ENCODE measurements at places on chromosomes 2 and 18.

DNA sequence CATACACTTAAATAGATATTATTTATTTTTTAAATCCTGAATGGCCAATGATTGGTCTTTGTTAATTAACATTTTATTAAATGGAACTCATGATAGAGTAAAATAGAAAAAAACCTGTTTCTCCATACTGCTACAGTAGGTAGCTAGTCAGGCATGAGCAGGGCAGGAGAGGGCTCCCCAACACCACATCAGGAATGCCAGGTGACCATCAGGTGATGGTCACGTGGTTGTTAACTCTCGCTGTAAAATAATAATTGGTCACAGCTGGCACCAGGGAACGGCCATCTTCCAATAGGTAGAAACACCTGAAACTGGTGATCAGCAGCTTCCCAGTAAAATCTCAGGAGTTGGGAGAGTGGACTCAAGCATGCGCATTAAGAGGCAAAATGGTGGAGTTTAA is 172.2 kb downstream of the MEIS1 start:
- no peak for DNase-seq

- no peak for DNase-seq
These were observed 35.4 kb downstream of the AAK1 start for GRCh38 chr2:69608109-69608508.

DNA sequence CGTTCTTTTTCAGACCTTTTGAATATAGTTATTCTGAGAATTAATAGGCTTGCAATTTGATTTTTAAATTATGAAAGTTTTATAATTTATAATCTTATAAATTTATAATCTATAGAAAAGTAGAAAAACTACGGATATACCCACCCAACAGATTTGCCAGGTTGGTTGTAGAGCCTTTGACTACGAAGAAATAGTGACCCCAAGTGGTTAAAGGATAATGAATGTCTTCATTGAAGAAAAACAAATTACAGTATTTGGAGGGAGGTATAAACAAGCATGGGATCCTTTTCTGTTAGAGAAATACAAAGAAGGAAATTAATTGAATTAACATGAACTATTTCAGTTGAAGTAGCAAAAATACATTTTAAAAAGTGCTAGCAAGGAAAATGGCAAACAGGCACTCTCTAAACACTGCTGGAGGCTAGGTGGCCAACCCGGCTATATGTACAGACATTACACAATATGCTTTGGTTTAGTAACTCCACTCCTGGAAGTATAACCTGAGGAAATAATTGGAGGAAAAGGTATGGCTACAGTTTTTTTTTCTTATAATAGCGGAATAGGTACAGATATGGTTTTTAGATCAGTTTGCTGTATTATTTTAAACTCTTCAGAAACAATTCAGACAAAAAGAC is 110.9 kb downstream of the MIB1 start:
- peak; percentile 21 for DNase-seq

GRCh38 chr2:224584785-224585210 is 365 bp downstream of the CUL3 start:
- peak; percentile 54 for DNase-seq

DNA sequence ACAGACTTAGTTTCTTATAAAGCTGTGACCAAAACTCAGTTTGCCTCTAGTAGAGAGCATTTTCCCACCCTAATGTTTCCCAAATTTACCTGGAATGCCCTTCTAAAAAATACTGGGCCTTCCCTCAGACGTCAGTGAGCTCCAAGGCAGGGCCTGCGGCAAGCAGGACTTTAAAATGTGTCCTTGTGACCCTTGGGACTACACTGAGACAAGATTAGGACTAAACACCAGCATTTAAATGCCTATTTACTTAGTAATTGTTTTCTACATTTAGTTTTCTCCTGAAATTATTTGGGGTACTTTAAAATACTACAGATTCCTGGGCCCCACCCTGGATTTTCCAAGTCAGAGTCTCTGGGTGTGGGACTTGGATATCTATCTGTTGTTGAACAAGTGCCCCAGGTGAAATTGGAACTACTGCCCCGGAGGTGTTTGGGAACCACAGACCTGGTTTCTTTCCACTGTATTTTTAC is 14.3 kb downstream of the GATA6 start:
- no peak for DNase-seq

DNA sequence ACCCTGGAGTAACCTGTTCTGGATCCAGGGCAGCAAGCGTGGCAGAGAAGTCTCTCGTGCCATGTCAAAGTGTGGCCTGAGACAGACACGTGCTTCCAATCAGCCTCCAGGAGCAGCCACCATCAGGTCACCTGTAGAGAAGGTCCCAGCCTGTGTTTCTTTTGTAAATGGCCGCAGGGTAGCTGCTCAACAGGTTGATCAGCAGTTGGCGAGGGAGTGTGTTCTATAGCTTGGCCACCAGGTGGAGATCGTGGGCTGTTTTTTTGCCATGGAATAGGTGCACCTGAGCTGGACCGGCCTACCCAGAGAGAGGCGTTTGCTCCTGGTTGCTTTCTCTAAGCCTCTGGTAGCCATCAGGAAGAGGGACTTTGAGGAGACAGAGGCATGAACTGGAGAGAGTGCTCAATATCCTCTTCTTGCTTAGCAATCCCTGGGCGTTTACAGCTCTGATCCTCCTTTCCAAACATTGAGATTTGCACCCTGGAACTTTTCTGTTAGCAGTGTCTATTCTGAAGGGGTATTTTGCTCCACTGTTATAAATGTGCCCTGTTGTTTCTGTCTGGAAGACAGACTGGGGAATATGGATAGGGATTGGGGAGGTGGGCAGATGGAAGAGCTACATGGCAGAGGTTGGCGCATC is 34.2 kb upstream of the EN1 start:
- peak; percentile 64 for DNase-seq

DNA sequence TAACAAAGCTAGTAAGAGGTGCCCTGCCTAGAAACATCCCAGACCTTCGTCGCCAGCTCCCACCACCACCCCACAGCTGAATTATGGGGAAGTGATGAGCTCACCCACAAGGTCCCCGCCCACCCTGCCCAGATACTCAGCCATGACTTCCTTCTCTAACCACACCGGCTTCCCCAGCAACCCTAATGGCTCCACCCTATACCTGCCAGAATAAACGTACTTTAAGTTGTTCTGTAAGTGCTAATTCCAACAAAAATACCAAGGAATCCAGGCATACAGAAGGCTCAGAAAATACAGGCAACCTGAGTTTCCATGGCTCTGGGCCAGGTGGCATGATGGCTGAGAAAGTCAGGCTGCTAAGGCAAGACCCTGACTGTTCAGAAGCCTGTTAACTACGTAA is 39.1 kb downstream of the TMEM163 start:
- no peak for DNase-seq

DNA sequence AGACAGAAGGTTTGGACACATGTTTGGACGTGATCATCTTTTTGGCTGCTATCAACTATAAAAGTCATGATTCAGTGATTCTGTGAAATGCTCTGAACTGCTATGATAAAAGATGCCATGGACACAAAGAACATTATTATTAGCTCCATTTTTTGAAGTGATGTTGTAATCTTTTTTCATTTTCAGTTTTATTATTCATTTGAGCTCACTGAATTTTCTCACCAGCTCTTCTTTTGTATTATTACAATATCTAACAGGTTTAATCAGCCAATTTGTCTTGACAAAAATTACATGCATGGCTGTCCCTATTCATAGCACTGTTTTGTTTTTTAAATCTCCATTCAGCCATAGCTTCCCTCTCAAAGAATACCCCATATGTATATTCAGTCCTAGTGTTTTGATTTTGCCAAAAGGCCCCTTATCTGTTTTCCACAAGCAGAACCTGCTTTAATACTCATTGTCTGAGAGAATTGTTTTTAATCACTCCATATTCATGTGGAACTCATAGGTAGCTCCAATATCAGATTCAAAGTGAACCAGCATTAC is 314.0 kb upstream of the FAM98A start:
- DNase-seq: no peak

GRCh38 chr2:37456479-37456878 is 112.0 kb downstream of the QPCT start:
- DNase-seq: no peak

- DNase-seq: peak; percentile 15
These were observed 7.0 kb upstream of the NXPH2 start for GRCh38 chr2:138787053-138787666.

DNA sequence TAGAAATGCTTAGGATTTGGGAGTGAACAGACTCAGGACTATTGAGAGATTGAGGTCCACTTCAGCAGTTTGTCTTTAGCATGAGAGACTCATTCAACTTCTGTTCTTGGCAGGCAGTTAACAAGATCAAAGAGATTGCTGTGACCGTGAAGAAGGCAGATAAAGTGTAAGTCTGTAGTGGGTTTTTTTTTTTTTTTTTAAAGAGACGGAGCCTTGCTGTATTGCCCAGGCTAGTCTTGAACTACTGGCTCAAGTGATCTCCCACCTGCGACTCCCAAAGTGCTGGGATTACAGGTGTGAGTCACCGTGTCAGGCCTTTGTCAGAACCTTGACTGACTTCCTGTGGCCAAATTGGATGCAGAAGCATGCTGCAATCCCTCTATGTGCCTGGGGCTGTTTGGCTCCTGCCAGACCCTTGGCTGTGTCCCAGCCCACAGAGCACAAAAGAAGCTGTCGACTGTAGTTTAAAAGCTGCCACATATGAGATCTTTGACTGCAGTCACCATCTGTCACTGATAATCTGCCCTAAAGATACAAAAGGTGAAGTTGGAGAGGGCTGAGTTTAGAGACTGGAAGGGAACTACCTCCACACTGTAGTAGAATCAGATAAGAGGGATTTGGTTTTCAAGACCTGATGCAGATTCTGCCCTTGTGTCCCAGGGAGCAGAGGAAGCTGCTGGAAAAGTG is 9.9 kb downstream of the CCT7 start:
- no peak for DNase-seq

GRCh38 chr2:117855886-117856285 is 41.4 kb downstream of the DDX18 start:
- no peak for DNase-seq

- no peak for DNase-seq
These were observed 56.8 kb downstream of the ADD2 start for GRCh38 chr2:70711191-70711590.

DNA sequence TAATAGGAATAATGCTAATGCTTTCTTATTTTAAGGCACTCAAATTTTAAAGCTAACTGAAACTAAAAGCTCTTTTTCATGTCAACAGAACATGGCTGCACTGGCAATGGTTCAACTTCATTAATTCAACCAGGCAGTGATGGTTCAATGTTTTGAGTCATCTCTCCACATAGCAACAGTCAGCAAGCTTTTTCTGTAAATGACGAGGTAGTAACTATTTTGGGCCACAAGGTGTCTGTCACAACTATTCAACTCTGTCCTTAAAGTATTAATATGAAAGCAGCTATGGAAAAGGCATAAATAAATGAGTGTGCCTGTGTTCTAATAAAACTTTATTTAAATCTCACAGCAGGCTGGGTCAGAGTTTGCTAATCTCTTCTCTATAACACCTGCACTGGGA is 1425.6 kb upstream of the PIK3C3 start:
- peak; percentile 5 for DNase-seq

DNA sequence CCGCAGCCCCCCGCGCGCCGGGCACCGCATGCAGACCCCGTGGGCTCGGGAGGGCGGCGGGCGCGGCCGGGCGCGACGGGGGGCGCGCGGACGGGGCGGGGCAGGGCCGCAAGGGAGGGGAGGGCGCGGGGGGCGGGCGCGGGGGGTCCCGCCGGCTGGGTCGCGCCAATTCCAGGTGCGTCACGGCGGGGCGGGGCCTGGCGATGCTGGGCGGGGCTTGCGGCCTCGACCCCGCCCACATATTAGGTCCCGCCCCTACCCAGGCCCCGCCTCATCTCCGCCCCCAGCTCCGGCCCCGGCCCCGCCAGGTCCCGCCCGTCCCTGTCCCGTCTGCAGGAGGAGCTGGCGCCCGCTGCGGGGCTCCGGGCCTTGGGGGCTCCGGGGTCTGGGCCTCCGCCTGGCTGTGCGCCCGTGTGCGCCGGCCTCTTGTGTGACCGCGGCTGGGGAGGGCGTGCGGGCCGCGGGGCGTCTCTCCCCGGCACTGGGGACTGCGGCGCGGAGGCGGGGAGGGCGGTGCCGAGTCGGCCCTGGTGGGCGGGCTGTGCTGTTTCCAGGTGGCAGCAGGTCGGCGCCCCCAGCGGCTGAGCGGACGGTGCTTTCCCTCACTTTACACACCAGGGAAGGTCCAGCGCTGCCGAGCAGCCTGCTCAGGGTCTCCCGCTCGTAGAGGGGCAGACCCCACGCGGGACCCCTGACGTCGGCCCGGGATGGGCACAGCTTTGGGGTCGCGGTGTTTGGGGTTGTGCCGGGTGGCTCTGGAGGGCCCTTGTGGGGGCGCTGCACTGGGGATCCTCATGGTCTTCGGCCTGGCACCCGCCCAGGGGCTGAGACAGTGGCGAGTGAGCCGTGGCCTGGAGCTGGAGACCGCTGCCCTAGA is 554 bp downstream of the ING5 start:
- DNase-seq: peak; percentile 88

DNA sequence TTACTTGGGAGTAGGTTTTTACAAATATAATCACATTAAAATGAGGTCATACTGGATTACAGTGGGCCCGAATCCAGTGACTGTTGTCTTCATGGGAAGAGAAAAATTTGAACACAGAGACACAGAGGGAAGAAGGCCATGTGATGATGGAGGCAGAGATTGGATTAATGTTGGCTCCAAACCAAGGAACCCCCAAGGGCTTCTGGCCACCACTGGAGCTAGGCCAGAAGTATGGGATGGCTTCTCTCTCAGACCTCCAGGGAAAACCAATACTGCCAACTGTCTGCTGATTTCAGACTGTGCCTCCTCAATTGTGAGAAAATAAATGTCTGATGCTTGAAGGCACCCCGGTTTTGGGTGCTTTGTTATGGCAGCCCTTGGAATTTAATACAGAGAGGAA is 76.0 kb downstream of the ALPK2 start:
- DNase-seq: no peak
